HuH-7 (cell line): ENCODE measurements at places on chromosomes 3 and 15.

DNA sequence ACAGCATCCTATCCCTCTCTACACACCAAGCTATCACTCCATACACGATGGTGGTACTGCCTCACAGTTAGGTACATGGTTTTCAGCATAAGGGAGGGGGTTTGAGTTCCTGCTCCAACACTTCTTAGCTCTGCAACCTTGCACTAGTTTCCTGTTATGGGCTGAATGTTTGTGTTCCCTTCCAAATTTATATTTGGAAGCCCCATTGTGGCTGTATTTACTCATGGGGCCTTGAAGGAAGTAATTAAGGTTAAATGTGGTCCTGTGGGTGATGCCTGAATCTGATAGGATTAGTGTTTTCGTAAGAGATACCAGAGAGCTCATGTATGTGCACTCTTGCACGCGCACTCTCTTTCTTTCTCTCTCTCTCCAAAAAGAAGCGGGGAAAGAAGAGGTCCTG is 259.4 kb downstream of the RORA start:
- no peak for DNase-seq

- DNase-seq = peak; percentile 81
These were observed 14.9 kb upstream of the CCNL1 start for GRCh38 chr3:157174649-157175498.

DNA sequence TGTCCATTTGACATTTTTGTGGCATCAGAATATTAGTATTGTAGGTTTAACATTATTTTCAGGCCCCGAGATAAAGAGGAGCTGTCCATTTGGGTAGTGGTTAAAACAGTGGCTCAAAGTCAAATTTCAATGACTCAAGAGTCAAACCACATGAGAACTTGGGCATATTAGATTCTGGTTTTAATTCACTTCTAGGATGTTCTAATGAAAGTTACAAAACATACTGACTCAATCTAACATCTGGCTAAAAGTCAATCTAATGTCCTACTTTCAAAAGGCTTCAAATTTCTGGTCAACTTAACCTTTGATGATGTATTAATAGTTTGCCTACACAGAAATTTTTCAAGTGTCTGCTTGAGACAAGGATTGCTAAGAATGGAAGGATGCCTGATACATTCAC is 112.4 kb downstream of the ABI3BP start:
- DNase-seq = no peak

DNA sequence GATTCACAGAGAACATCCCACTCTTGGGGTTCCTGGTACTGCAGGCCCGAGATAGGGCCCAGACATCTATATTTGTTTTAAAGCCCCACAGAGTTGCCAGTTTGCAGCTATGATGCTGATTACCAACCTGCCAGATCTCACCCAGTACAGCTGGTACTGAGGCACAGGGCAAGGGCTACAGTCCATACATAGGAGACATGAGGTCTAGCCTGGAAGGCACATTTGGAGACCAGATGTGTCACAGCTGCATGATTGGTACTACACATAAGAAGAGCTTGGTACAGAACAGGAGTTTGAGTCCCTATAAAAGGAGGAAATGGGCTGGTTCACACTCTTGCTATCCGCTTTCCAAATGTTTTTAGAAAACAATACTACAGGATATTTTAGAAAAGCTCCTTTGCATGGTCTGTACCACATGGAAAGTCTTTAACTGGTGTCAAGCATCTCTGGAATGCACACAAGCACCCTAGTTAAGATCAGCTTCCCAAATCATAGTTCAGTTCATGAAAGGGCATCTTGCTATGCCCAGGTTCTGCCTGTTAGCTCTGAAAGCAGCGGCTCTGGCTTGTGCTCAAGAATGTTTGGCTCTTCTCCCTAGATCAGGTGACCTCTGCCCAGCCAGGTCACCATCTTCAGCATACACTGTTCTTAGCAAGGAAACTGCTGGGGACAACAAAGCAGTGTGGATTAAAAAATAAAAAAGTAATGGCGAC is 20.6 kb downstream of the MTMR14 start:
- no peak for DNase-seq

DNA sequence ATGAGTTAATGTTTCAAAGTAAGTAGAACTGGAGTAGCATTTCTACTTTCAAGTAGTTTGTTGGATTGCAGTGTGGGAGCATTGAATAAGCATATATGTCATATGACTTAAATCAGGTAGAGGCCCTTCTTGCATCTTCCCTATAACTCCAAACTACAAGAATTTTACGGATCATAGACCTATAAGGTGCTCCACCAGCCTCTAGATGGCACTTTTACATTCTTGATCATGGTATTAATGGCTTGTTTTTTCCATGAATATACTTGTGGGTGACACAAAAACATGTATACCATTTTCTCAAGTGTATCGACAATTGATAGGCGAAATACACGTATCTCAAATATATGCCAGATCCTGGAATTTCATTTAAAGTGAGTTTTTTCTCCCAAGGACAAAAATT is 311.1 kb downstream of the ZPLD1 start:
- no peak for DNase-seq

DNA sequence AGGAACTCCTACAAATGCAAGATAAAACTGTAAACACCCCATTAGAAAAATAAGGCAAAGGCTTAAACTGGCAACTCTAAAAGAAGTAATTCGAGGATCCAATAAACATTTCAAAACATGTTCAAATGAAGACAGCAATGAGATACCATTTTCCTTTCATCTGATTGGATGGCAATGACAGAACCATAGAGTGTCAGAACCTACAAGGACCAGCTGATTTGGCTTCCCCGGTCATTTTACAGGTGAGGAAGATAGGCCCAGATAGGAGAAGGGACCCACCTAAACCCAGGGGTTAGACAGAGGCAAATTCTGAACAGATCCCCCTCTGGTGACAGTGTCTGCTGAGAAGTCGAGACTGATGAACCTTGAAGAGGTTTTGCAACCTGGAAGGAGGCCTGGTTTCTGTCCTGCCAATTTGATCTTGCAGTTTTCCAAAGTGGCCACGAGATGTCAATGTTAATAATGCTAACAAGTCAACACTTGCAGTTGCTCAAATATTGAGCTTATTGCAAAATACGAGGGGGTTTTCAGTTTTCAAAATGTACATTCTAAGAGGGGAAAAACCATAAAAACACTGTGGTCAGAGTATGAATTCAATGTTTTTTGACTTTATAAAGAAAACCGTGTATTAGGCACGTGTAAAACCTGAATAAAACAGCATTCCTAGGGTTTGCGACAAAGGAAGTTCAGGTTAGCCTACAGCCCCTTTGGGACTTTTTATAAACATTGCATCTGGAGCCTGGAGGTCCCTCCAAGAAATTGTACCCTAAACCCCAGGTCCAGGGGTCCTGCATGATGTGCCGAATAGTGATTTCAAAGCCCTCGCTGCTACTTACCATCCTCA is 21.5 kb downstream of the CFAP161 start:
- peak; percentile 38 for DNase-seq

DNA sequence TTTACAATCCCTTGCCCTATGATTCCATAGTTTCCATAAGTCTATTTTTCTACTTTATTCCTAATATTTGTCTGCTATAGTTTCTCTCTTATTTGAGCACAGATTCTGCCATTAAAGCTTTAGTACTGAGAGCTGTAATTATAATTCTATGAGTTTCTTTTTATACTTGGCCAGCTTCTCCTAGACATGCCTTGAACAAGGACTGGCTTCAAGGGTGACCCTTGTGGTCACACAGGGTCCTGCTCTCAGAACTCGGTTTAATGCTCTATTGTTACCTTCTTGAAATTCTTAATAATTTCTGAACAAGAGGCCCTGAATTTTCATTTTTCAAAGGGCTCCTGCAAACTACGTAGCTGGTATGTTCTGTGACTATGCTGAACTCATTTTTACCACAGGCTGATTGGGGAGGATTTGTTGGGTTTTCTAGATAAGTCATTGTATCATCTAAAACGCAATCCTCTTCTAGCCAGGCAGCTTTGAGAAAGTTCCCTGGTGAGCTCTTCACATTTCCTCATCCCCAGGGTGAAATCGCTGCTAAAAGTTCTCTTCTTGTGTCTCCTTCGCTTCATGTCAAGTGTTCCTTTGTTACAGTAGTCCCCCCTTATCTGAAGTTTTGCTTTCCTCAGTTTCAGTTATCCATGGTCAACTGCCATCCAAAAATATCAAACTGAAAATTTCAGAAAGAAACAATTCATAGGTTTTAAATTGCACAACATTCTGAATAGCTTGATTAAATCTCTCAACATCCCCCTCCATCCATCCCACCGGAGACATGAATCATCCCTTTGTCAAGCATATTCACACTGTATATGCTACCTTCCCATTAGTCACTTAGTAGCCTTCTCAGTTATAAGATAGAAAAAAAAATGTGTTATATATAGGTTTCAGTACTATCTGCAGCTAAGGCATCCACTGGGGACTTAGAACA is 12.6 kb upstream of the PLCL2 start:
- no peak for DNase-seq

DNA sequence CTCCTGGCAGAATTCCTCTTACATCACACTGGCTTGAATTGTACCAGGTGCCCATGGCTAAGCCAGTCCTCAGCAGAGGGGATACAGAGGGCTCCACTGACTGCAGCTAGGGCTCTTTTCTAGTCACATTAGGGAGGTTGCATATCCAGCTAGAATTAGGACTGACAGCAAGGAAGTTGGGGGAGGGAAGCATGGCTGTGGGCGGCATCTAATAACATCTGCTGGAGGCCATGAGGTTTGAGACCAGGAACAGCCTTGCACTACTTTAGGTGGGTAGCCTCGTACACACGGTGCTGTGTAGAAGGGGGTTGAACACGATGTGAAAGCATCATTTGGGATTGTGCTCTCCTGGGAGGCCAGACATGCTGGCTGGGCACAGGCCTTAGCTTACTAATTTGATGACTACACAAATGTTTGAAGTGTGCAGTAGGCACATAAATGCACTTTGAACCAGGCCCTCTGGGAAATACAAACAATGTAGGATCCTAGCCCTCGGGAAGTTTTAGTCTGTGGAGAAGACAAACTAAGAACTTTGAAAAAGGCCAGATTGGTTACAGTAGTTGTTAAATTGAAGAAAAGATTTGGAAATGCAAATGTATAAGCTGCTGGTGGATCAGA is 30.2 kb downstream of the CHCHD6 start:
- DNase-seq = peak; percentile 16

GRCh38 chr15:31302029-31302657 is 24.5 kb upstream of the KLF13 start:
- no peak for DNase-seq

- no peak for DNase-seq
These were observed 185.0 kb downstream of the OR4M2 start for GRCh38 chr15:22265056-22265945.

- no peak for DNase-seq
These were observed 34.2 kb downstream of the CLEC3B start for GRCh38 chr3:45060165-45060892.

- no peak for DNase-seq
These were observed 61.8 kb downstream of the CYP11A1 start for GRCh38 chr15:74305687-74306086.

DNA sequence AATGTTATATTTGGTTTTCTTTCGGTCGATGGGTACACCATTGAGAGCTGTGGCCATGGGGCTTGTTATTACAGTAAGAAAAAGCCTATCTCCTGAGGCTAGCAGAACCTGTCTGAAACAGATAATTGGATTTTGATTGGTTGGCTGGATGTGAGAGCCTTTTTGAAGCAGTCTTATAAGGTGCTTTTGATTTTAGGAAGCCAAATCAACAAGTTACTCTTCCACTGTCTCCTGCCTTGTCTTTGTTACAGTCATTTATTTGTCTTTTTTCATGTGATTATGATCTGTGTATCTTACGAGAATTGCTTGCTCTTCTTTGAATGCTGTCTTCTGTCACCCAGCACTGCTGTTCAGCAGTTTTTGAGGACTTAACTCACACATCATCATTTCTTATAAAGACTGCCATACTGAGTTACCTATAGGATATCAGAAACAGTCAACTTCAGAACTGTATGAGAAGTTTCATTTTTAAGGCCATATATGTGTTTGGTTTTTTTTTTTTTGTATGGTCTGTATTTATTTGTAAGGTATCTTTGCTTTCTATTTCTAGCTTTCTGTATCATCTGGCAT is 51.1 kb downstream of the MEF2A start:
- DNase-seq = no peak

GRCh38 chr15:74589826-74590225 is 25.8 kb upstream of the CLK3 start:
- no peak for DNase-seq

GRCh38 chr3:74883690-74884089 is 269.2 kb upstream of the CNTN3 start:
- DNase-seq = no peak

- no peak for DNase-seq
These were observed 82.1 kb downstream of the PCSK6 start for GRCh38 chr15:101407439-101407838.

GRCh38 chr3:181279239-181279565 is 289.7 kb upstream of the DNAJC19 start:
- DNase-seq = no peak

DNA sequence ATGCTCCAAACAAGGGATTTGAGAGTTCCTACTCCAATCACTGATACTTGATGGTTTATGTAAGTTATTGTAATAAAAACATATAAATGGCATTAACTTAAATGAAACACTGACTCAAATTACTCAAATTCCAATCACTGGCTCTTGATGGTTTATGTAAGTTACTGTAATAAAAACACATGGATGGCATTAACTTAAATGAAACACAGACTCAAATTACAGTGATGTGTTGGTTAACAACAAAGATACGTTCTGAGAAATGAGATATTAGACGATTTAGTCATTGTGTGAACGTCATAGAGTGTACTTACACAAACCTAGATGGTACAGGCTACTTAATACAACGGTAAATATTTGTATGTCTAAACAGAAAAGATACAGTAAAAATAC is 6.6 kb downstream of the MOBP start:
- DNase-seq = no peak

DNA sequence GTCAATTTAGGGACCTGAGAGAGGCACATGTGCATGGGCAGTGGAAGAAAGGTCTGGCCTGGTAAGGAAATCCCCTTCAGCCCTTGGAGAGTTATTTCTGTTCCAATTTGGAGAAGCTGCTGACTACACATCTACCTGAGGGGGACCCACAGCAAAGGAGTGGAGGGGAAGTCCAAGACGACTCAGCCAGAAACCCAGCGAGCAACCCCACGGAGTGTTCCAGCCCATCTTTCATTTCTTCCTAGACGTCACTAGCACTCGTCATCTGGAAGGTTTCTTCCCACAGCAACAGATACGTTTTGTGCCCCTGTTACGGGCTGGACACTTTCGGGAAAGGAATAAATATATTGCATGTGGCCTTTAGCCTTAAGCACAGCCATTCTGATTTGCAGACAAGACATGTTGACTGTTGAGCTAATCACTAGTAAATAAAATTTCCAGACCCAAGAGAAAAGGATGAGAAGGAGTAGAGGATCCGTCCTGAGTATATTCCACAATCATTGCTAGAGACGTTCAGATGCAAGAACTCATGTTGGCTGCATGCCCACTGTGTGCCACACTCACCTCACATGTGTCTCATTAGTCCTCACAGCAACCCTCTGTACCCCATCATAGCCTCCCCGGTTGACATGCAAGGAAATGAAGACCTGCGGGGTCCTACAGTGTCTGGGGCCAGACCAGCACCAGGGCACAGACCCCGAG is 7.8 kb upstream of the FAM174B start:
- DNase-seq = no peak

- no peak for DNase-seq
These were observed 100.7 kb upstream of the IL12A start for GRCh38 chr3:159887911-159888310.
